A673 (cell line): ENCODE measurements at places on chromosomes 3 and 15. TPM values are rescaled to one million over a fixed set of nuclear protein-coding genes. Genes with fewer than 3 reads are reported as not detected.

GRCh38 chr3:42134867-42135464, 43.8 kb downstream of the TRAK1 start:
- no peaks in the 10 kb centered on the region for H3K36me3 ChIP-seq
- H3K4me1 ChIP-seq = no peaks in the 10 kb centered on the region
- H3K27me3 ChIP-seq = no peaks in the 10 kb centered on the region
- no peak overlapping the region for H3K27ac ChIP-seq

DNA sequence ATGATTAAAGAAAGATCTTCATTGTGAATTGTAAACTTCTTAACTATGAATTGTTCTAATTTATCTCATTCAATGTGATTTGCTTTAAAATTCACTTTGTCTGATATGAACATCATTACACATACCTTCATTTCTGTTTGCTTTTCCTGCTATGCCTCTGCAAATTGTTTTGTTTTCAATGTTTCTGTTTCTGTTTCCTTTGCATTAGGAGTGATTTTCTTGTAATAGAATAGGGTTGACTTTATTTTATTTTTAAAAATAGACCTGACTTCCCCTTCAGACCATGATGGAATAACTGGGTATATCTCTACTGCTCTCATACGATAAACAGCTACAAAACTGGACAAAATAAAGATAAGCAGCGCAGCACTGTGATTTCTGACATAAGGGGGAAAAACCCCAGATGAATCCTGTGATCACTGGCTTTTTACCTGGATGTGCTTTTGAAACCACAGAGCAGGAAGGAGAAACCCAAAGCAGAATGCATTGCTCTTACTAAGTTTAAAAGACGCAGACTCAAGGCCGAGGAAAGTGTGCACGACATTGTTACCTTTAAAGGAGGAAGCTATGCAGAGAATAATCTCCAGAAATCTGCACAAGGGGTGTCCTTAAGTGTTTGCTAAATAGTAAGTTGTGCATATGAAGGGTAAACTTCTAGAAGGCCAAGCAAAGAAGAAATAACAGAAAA, 420.2 kb downstream of the TBC1D5 start:
- no peak for DNase-seq
- no peaks in the 10 kb centered on the region for H3K4me1 ChIP-seq
- H3K27me3 ChIP-seq = no peaks in the 10 kb centered on the region
- no peak overlapping the region for H3K4me3 ChIP-seq

NOX5 gene
- not detected in 2 replicates for total RNA-seq

DNA sequence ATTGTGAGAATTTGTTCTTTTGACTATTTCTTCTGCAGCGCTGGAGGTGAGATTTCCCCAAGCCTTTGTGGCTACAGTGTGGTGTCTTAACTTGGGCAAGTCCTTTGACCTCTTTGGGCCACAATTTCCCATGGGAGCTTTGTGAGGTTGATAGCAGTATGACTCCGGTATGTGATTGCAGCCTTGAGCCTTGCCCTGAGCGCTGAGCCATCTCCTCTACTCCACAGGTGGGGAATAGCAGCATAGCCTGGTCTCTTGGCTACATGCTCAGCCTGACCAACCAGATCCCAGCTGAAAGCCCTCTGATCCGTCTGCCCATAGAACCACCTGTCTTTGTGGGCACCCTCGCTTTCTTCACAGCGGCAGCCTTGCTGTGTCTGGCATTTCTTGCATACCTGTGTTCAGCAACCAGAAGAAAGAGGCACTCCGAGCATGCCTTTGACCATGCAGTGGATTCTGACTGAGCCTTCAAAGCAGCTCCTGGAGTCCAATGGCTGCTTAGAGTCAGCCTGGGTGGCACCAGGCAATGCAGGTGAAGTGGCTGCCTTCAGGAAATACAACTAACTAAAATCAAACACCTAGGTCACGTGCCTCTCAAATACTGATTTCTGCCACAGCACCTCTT, 30.0 kb upstream of the RPL14 start:
- no peak for DNase-seq
- H3K27me3 ChIP-seq = no peaks in the 10 kb centered on the region
- H3K36me3 ChIP-seq = no peaks in the 10 kb centered on the region
- no peaks in the 10 kb centered on the region for H3K4me1 ChIP-seq
- no peak overlapping the region for H3K27ac ChIP-seq

GRAMD2A gene
- total RNA-seq = 0.20 and 0.43 TPM in 2 replicates

DNA sequence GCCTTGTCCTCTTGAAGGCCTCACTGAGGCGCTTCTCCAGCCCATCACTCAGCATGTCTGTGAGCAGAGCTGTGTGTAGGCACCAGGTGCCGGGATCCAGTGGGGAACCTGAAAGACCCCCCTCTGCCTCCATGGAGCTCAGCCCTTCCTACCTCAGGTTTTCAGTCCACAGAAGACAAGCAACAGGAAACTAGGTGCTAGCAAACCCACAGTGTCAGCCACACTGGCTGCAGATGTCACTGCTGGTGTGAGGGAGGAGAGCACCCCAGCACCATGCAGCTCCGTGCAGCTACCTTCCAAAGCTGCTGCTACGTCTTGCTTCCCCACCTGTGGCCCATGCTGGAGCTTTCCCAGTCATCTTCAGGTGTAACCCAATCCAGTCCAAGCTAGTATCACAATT, 17.9 kb downstream of the PSTPIP1 start:
- no peak overlapping the region for H3K27ac ChIP-seq
- no peak for DNase-seq
- no peak overlapping the region for H3K4me3 ChIP-seq
- no peaks in the 10 kb centered on the region for H3K4me1 ChIP-seq
- H3K27me3 ChIP-seq = no peaks in the 10 kb centered on the region
- no peaks in the 10 kb centered on the region for H3K36me3 ChIP-seq

GRCh38 chr15:40796512-40796911, 10.4 kb upstream of the ZFYVE19 start:
- H3K4me1 ChIP-seq = peaks cover 8% of the 10 kb centered on the region
- no peaks in the 10 kb centered on the region for H3K36me3 ChIP-seq
- no peak overlapping the region for H3K4me3 ChIP-seq
- H3K27me3 ChIP-seq = no peaks in the 10 kb centered on the region
- DNase-seq = no peak
- no peak overlapping the region for H3K27ac ChIP-seq

SELENOT gene
- 99.4 and 108 TPM in 2 replicates for total RNA-seq

DNA sequence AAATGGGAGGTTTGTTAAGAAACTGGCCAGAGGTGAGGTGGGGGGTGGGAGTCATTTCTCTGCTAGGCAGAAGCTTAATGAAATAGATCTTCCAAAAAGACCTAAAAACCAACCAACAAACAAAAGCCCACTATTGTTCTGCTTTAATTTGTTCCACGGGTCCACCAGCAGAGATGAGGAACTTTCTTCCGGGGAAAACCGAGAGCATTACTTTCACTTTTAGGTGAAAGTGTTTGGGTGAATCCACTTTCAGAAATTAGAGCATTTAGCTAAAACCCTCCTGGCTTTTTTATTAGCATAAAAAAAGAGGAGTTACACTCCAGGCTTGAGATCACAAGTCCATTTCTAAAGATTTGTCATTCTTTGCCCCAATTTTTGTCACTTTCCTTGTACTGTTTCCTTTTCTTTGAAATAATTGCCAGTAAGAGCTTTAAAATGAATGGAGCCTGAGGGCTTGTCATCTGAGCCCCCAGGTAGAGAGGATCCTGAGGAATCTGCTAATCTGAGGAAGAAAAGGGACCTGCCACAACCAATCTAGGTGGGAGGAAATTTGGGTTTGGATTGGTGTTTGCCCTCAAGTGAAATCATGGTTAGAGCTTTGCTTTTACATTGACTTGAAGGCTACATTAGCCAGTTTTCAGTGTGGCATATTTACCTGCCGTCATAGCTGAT, 667.6 kb downstream of the NAALADL2 start:
- no peaks in the 10 kb centered on the region for H3K27me3 ChIP-seq
- no peaks in the 10 kb centered on the region for H3K36me3 ChIP-seq
- H3K27ac ChIP-seq = no peak overlapping the region

- H3K27me3 ChIP-seq = no peaks in the 10 kb centered on the region
- H3K4me1 ChIP-seq = peaks cover 14% of the 10 kb centered on the region
- no peaks in the 10 kb centered on the region for H3K36me3 ChIP-seq
- peak; percentile 91 for DNase-seq
- H3K4me3 ChIP-seq = peak within 1 kb of the TSS; percentile 62
Measured at GRCh38 chr15:65286704-65287519, at the start of gene PARP16. Gene PARP16 (minus strand): TSS chr15:65286883. CDS start chr15:65286426, 457 bp downstream.

GRCh38 chr3:192408007-192408646, 319.2 kb downstream of the FGF12 start:
- peak overlapping the region; percentile 70 for H3K4me3 ChIP-seq
- H3K27ac ChIP-seq = no peak overlapping the region
- peaks cover 44% of the 10 kb centered on the region for H3K27me3 ChIP-seq
- H3K4me1 ChIP-seq = no peaks in the 10 kb centered on the region
- H3K36me3 ChIP-seq = no peaks in the 10 kb centered on the region

SLC22A13 gene
- total RNA-seq = 0.66 and 1.1 TPM in 2 replicates

DNA sequence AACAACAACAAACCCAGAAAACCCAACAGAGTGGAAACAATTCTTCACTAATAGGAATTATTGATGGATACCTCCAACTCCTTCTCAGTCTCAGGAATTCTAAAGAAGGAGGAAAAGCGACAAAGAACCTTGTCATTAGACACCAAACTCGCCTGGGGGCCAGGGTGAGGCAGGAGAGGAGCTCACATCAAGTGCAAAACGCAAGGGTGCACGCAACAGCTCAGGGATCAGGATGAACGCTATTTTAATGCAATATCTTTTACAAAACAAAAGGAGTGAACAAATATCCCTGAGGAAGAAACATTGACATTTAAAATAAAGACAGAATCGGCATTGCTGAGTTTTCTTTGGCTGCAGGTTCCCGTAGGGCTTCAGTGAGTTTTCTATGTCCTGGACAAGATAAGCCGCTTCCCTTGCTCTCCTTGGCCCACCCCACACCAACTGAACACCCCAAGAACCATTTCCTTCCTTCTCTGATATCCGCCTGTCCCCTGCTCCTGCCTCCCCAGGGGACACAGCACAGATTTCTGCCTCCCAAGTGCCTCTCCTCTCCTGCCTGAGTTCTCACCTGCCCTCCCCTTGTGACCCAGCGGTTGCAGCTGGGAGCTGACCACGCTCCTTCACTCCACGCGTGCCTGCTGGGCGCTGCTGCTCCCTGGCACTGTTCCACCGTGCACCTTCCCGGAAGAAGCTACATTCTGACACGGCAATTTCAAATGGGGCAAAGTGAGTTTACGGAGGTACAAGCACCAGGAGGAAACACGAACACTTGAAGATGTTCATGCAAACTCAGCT, 63.0 kb downstream of the ATP10A start:
- H3K4me1 ChIP-seq = no peaks in the 10 kb centered on the region
- H3K36me3 ChIP-seq = no peaks in the 10 kb centered on the region
- no peak overlapping the region for H3K4me3 ChIP-seq
- no peaks in the 10 kb centered on the region for H3K27me3 ChIP-seq
- H3K27ac ChIP-seq = no peak overlapping the region
- no peak for DNase-seq

DNA sequence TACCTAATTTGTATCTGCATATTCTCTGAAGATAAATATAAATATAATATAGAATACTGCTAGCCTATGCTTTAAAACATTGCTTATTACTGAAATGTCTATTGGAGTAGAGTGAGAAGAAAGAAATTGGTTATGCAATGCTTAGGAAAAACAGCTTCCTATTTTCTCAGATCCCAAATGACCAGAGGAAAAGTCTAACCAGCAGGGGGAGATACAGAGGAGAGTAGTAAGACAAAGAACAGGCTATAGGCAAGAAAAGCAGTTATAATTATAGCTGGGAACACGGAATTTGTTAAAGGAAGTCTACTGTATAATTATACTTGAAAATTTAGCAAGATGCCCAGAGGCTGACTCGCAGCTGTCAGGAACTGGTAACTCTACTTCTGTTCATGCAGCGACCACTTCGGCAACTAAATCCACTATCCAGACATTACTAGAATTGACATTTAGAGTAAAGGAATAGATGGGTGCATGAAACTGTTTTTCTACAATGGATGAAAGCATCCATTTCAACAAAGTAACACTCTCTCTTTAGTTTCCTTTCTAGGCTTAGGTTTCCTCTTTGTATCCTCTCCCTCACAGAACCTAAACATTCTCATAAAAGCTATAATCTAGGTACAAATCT, 97.2 kb downstream of the TBC1D5 start:
- peaks cover 8% of the 10 kb centered on the region for H3K4me1 ChIP-seq
- peak; percentile 78 for DNase-seq
- no peak overlapping the region for H3K27ac ChIP-seq
- no peak overlapping the region for H3K4me3 ChIP-seq

CHRD gene
- total RNA-seq = 0.06 and 0.57 TPM in 2 replicates

WDR76 gene
- 61.3 and 65.2 TPM in 2 replicates for total RNA-seq

DNA sequence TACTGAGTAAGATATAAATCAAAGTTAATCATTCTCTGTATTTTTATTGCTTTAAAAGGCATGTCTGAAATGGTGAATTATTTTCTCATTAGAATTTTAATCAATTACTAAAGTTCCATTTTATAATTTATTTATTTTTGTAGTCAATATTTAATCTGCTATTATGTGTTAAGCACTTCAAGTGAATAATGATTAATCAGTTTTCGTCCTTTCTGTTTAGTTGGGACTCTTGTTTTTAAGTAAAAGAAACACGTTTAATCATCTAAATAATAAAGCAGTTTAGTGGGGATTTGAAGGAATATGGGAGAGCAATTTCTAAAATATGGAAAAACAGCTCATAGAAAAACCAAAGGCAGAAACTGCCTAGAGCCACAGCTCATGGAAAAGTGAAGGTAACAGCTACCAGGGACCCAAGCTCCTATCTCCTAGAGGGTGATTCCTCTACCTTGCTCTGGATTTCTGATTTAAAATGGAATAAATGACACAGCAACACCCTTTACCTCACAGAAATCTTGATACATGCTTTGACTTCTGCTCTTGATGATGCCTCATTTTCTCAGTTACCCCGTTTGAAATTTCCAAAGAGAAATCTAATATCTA, 28.0 kb upstream of the SUCNR1 start:
- H3K4me1 ChIP-seq = no peaks in the 10 kb centered on the region
- H3K4me3 ChIP-seq = no peak overlapping the region
- H3K36me3 ChIP-seq = no peaks in the 10 kb centered on the region
- H3K27me3 ChIP-seq = no peaks in the 10 kb centered on the region
- H3K27ac ChIP-seq = no peak overlapping the region
- no peak for DNase-seq

DAZL gene
- not detected in 2 replicates for total RNA-seq

GRCh38 chr3:136690599-136690998, 61.6 kb downstream of the STAG1 start:
- no peaks in the 10 kb centered on the region for H3K27me3 ChIP-seq
- no peak overlapping the region for H3K4me3 ChIP-seq
- H3K4me1 ChIP-seq = no peaks in the 10 kb centered on the region
- no peak overlapping the region for H3K27ac ChIP-seq

- no peak overlapping the region for H3K4me3 ChIP-seq
- H3K4me1 ChIP-seq = peaks cover 12% of the 10 kb centered on the region
- DNase-seq = no peak
- no peak overlapping the region for H3K27ac ChIP-seq
- no peaks in the 10 kb centered on the region for H3K27me3 ChIP-seq
Measured at GRCh38 chr3:69094467-69095205, 9.9 kb downstream of the ARL6IP5 start.

DNA sequence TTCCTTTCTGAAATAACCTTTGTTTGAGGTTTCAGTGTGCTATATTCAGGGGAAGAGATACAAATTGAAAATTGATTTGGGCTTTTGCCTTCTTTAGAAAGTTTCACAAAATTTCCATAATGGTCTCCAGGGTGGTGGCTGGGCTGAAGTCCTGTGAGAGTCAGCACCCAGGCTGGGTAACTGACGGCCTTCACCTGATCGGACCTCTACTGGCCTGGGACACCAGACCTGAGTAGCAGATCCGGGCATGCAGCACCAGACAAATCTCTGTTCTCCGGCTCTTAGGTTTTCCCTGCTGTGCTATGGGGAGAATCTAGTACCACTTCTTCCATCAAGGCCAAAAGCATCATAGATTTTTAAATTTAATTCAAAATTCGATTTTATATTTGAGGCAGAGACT, 133.0 kb upstream of the LMCD1 start:
- no peak for DNase-seq
- no peaks in the 10 kb centered on the region for H3K27me3 ChIP-seq
- no peaks in the 10 kb centered on the region for H3K36me3 ChIP-seq
- H3K4me3 ChIP-seq = no peak overlapping the region
- H3K27ac ChIP-seq = no peak overlapping the region
- peaks cover 35% of the 10 kb centered on the region for H3K4me1 ChIP-seq
